ENCODE measurements at places on chromosomes 13 and 19. TPM values are rescaled to one million over a fixed set of nuclear protein-coding genes. Genes with fewer than 3 reads are reported as not detected.

DNA sequence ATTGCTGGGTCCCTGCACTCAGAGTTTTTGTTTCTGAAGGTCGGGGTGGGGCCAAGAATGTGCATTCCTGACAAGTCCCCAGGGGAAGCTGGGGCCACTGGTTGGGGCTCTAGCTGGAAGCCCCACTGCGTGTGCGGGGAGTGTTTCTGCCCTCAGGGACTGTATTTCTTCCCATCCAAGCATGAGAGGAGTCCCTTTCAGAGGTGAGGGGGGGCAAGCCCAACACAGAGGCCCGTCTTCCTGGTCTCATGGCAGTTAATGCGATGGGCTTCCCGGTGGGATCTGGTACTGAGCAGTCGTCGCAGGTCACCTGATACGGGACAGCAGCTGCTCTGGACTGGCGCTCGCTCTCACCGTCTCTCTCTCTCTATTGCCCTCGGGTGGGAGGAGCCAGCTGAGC lies 50.4 kb downstream of the GPR12 start:
- H3K36me3 ChIP-seq: no peaks in the 10 kb centered on the region
- peak; percentile 77 for DNase-seq
- H3K27me3 ChIP-seq: peaks cover 20% of the 10 kb centered on the region
- H3K4me1 ChIP-seq: no peaks in the 10 kb centered on the region

DNA sequence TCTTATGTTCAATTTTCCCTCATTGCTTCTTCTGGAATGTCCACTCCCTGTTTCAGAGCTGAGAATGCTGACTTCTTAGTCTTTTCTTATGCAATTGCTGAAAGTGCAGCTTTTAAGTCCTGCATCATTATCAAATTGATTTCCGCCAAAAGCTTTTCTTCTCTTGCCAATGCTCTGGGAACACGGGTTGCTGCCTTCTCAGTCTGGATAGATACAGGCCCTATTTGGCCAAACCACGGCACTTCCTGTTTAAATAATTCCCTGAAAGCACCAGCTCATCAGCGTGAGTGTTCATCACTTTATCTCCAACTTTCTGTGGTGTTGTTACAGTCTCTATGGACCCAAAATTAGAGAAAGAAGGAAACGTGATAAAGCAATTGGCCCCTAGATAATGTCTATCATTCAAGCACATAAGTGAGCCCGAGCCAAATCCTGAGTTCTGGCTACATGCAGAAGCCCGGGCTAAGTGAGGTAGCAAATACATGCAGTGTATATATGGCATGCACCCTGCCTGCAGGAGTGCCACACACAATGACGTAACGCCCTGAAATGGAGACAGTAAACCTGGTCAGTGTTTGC lies 85.7 kb downstream of the CYSLTR2 start:
- no peak overlapping the region for H3K4me3 ChIP-seq
- no peak overlapping the region for H3K27ac ChIP-seq
- H3K27me3 ChIP-seq: no peaks in the 10 kb centered on the region
- no peaks in the 10 kb centered on the region for H3K36me3 ChIP-seq
- no peak for DNase-seq

Gene LGALS14
- not detected for total RNA-seq

Gene CILP2
- total RNA-seq: 0.63 TPM

Gene IGFL2
- total RNA-seq: not detected
